Mesothelial cell of epicardium (in vitro differentiated cells): ENCODE measurements at places on chromosomes 5 and 9. TPM values are rescaled to one million over a fixed set of nuclear protein-coding genes. Genes with fewer than 3 reads are reported as not detected.
A peak's percentile ranks its signal among the peaks of the same experiment; 100 is the strongest.

DNA sequence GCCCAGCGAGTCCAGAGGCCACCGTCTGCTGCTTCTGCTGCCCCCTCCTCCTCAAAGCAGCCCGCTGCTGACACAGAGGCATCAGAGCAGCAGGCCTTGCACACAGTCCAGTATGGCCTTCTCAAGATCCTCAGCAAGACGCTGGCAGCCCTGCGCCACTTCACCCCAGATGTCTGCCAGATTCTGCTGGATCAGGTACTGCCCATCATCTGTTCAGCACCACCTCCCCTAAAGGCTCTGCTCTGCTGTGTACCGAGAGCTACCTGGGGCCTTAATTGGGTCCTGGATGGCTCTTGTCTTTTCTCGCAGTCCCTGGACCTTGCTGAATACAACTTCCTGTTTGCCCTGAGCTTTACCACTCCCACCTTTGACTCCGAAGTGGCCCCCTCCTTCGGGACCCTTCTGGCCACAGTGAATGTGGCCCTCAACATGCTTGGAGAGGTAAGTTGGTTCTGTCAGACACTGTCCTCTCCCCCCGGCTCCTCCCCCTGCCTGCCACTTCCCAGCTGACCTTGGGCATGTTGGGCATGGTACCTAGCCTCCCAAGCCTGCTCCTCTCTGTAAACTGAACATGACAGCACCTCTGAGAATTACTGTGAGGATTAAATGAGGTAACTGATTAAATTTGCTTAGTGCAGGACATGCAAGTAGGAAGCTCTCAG, 22.7 kb downstream of the SH3GLB2 start:
- no peaks in the 10 kb centered on the region for H3K27me3 ChIP-seq
- no peak for DNase-seq
- no peak overlapping the region for H3K4me3 ChIP-seq
- peak overlapping the region; percentile 67 for H3K27ac ChIP-seq

GRCh38 chr9:472479-473075, 257.9 kb downstream of the DOCK8 start:
- H3K36me3 ChIP-seq = peaks cover 13% of the 10 kb centered on the region
- no peak overlapping the region for H3K27ac ChIP-seq
- peaks cover 34% of the 10 kb centered on the region for H3K4me1 ChIP-seq
- H3K27me3 ChIP-seq = no peaks in the 10 kb centered on the region
- DNase-seq = no peak

DNA sequence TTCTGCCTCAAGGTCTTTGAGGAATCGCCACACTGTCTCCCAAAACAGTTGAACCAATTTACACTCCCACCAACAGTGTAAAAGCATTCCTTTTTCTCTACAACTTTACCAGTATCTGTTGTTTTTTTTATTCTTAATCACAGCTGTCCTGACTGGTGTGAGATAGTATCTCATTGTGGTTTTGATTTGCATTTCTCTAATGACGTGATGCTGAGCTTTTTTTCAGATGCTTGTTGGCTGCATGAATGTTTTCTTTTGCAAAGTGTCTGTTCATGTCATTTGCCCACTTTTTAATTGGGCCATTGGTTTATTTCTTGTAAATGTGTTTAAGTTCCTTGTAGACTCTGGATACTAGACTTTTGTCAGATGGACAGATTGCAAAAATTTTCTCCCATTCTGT, 400.0 kb downstream of the DEPDC1B start:
- H3K4me3 ChIP-seq = no peak overlapping the region
- H3K36me3 ChIP-seq = peaks cover 17% of the 10 kb centered on the region
- no peaks in the 10 kb centered on the region for H3K27me3 ChIP-seq
- no peak for DNase-seq
- H3K4me1 ChIP-seq = peaks cover 11% of the 10 kb centered on the region

Gene OBP2B
- total RNA-seq = not detected in 3 replicates

- no peaks in the 10 kb centered on the region for H3K27me3 ChIP-seq
- no peak overlapping the region for H3K27ac ChIP-seq
- H3K4me3 ChIP-seq = no peak overlapping the region
- peaks cover 11% of the 10 kb centered on the region for H3K4me1 ChIP-seq
- no peak for DNase-seq
- no peaks in the 10 kb centered on the region for H3K36me3 ChIP-seq
These were observed 248.3 kb downstream of the CDH18 start for GRCh38 chr5:19739671-19740070.

DNA sequence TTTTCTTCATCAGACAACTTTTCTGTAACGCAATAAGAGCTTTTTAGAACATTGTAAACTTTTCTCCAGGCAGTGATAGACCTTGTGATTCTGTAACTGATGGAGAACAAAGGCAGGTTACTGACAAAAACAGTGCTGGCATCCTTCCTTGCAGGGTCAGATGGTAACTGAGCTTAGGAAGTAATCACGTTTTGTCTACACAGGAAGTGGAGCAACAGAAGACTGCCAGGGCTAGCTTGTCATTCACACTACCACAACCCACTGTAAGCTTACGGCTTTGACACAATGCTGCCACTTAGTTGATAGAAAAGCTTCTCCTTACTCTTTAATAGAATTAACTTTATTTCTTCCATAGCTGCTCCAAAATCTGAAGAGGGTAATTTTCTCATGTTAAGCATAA, 46.8 kb downstream of the FBN2 start:
- peaks cover 30% of the 10 kb centered on the region for H3K36me3 ChIP-seq
- DNase-seq = no peak
- H3K27ac ChIP-seq = no peak overlapping the region

GRCh38 chr5:155475318-155475717, 461.8 kb downstream of the KIF4B start:
- no peaks in the 10 kb centered on the region for H3K27me3 ChIP-seq
- no peaks in the 10 kb centered on the region for H3K36me3 ChIP-seq
- H3K27ac ChIP-seq = no peak overlapping the region
- no peak for DNase-seq

DNA sequence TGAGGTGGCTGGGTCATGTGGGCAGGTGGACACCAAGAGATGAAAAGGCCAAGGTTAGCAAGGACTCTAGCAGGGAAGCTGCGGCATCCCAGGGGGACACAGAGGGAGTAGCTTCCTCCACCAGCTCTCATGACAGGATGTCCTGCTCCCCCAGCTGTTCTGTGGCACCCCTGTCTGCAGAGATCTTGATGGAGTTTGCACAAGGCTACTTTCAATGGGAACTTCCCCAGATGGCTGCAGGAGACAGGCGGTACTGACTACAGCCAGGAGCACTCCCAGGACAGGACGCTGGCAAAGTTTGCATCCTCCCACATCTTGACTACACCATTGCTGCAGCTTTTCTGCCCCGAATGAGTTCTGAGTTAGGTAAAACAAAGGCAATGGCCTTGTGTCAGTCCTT, 312.8 kb downstream of the TLE4 start:
- H3K4me1 ChIP-seq = no peaks in the 10 kb centered on the region
- peaks cover 46% of the 10 kb centered on the region for H3K27me3 ChIP-seq
- no peaks in the 10 kb centered on the region for H3K36me3 ChIP-seq
- no peak for DNase-seq
- H3K4me3 ChIP-seq = no peak overlapping the region
- no peak overlapping the region for H3K27ac ChIP-seq

DNA sequence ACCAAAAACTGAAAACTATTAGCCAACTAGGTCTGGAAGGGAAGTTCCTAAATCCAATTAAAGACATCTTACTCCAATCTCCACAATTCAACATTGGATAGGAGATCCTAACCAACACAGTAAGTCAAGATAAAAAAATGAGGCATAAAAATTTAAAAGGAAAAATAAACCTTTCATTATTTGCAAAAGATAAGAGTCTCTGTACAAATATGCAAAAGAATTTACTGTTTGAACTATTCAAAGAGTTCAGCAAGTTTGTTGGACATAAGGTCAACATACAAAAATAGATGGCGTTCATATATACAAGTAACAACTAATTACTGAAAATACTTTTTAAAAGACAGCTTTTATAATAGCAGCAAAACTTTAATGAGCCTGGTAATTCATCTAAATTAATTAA, 3.1 kb upstream of the FREM1 start:
- H3K4me3 ChIP-seq = no peak overlapping the region
- H3K27me3 ChIP-seq = no peaks in the 10 kb centered on the region
- no peak for DNase-seq
- no peaks in the 10 kb centered on the region for H3K36me3 ChIP-seq

Gene LRRC14B
- 0.22 to 0.27 TPM in 2 of 3 replicates, not detected in the other for total RNA-seq

DNA sequence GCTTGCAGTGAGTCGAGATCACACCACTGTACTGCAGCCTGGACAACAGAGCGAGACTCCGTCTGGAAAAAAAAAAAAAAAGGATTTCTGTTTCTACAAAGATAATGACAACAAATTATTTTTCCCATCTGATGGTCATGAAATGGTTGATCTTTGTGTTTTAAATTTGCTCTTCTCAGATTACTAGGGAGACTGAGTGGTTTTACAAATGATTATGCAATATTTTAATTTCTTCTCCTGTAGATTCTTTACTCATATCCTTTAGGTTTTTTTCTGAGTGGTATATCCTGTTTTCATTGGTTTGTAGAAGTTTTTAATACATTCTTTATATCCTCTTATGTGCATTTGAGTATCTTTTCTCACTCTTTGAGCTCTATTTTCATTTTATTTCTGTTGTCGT, 20.6 kb upstream of the AUH start:
- no peak overlapping the region for H3K4me3 ChIP-seq
- no peaks in the 10 kb centered on the region for H3K4me1 ChIP-seq
- DNase-seq = no peak
- H3K27ac ChIP-seq = no peak overlapping the region
- no peaks in the 10 kb centered on the region for H3K27me3 ChIP-seq

Gene HRH2
- total RNA-seq = 2.1 to 2.8 TPM (median 2.6 TPM) in 3 replicates

Gene HSD17B3
- 0.75 TPM in 1 of 3 replicates, not detected in the others for total RNA-seq

GRCh38 chr9:32177396-32177795, 207.0 kb upstream of the ACO1 start:
- no peak for DNase-seq
- H3K27me3 ChIP-seq = no peaks in the 10 kb centered on the region
- H3K4me1 ChIP-seq = no peaks in the 10 kb centered on the region
- no peak overlapping the region for H3K4me3 ChIP-seq
- H3K36me3 ChIP-seq = no peaks in the 10 kb centered on the region

DNA sequence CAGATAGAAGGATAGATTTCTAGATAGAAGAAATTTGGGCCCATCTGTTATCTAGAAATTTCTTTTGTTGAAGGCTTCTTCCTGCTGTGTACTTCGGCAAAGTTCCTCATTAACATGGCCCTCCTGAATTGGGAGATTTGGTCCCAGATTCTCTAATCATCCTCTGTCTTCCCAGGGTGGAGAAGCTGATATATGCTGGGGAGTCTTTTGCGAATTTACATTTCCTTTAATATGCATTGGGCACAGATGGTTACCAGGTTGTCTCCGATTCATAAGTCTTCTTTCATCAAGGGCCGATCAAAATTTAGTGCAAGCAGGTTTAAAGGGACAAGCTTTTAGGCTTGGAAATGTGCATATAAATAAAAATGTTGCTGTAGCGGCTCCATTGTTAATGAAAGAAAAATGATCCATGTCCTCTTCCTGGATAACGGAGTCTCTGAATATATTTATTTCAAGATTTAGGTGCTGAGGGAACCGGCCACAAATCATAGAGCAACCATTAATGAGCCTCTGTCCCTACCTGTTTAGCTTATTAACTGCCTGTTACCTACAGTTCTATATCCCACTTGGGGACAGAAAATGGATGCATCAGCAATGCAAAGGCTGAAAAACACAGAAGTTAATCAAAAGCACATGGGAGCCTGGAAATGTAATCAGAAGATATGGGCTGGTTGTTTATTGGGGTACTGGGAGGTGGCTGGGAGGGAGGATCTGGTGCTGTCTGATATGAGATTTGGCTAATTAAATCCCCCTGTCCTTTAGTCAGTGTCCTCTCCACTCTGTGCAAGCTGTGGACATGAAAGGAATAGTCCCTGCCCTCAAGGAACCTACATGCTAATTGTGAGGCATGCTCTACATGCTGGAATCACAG, 234.7 kb downstream of the MAN2A1 start:
- no peaks in the 10 kb centered on the region for H3K36me3 ChIP-seq
- no peak overlapping the region for H3K27ac ChIP-seq
- no peak overlapping the region for H3K4me3 ChIP-seq
- no peaks in the 10 kb centered on the region for H3K4me1 ChIP-seq
- peaks cover 4% of the 10 kb centered on the region for H3K27me3 ChIP-seq
- DNase-seq = no peak

Gene FBP1
- 5.3 to 6.5 TPM (median 5.9 TPM) in 3 replicates for total RNA-seq
